ENCODE measurements at places on chromosomes 6 and 20.

- DNase-seq, result no peak
These were observed 141.6 kb downstream of the EYA2 start for GRCh38 chr20:47036091-47036870.

DNA sequence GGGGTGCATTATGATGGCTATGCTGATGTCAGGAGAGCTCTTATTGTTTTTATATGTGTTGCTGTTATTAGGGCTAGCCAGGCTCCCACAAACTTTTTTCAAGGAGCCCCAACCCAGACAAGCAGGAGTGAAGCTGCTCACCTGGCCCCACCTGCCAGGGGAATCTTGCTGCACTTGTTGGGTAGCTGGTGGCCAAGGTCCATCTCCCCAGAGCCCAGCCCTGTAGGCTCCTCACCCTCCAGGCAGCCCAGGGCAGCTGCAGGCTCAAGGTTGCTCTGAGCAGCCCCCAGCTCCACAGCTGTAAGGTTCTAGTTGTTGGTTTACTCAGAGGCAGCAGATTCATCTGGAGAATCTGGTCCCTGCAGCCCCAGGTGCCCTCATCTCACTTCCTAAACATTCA, 46.8 kb upstream of the SIRPA start:
- no peak for DNase-seq

GRCh38 chr20:64055893-64056638, 6.6 kb upstream of the SOX18 start:
- no peak for DNase-seq

DNA sequence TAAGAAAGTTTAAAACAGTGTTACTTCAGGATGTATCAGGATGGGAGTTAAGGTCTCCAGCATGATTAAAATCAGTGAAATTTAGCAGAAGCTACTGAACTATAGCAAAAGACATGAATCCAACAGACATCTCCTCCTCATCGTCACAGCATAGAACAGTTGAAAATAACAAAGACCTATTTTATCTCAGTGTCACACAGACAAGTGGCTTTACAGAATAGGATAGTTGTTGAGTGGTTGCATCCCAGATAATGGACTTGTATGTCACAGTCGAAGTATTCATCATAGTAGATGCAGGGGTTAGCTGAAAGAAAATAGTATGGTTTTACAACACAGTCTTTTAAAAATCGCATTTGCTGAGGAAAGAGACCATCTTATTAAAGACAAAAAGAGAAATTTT, 31.2 kb downstream of the CRISP1 start:
- DNase-seq, result no peak

GRCh38 chr20:48898210-48898609, 23.3 kb upstream of the ARFGEF2 start:
- no peak for DNase-seq

GRCh38 chr20:61953037-61954021, 112.4 kb downstream of the TAF4 start:
- no peak for DNase-seq

DNA sequence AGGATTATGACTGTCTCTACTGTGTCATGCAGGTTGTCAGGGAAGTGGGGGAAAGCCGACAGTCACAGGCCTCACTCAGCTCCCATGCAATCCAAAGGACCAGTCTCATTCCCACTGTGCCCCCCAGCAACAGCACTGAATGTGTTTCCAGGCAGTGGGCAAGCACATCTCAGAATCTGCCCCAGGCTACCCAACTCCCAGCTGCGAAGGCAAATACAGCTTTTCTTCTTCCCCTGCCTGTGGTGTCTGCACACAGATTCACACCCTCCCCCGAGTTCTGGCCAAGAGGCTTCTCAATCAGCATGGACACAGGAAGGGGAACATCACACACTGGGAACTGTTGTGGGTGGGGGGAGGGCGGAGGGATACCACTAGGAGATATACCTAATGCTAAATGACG, 75.3 kb downstream of the SNAP91 start:
- no peak for DNase-seq

- DNase-seq, result no peak
These were observed at the start of gene HIVEP1 for GRCh38 chr6:12012038-12012557. Gene HIVEP1, plus strand, starts transcription at chr6:12012312. Its CDS starts 3,317 bp downstream, at chr6:12015629.
